SK-MEL-5 (cell line): ENCODE measurements at places on chromosomes 4 and X. TPM values are rescaled to one million over a fixed set of nuclear protein-coding genes. Genes with fewer than 3 reads are reported as not detected.

The HSD17B10 gene
- total RNA-seq, result 140 and 165 TPM in 2 replicates

The GABRQ gene
- total RNA-seq, result not detected in 2 replicates

The EDA2R gene
- total RNA-seq, result 17.1 and 19.5 TPM in 2 replicates

The RBMXL3 gene
- total RNA-seq, result not detected in 2 replicates

The ETNPPL gene
- 1.6 and 1.7 TPM in 2 replicates for total RNA-seq

The XAGE1A gene
- total RNA-seq, result 17.0 TPM in 1 of 2 replicates, not detected in the other

The SGMS2 gene
- 2.8 and 3.0 TPM in 2 replicates for total RNA-seq

The SPACA5B gene
- not detected in 2 replicates for total RNA-seq

The PCDH18 gene
- total RNA-seq, result 1.1 TPM in 2 replicates

The BST1 gene
- total RNA-seq, result 0.08 TPM in 1 of 2 replicates, not detected in the other

The RAB33A gene
- total RNA-seq, result 0.18 TPM in 1 of 2 replicates, not detected in the other

The ITM2A gene
- 48.8 and 51.7 TPM in 2 replicates for total RNA-seq

The TECRL gene
- total RNA-seq, result not detected in 2 replicates

The SOWAHB gene
- not detected in 2 replicates for total RNA-seq

The GLRA3 gene
- total RNA-seq, result not detected in 2 replicates

The TENM3 gene
- 38.1 and 47.7 TPM in 2 replicates for total RNA-seq

The ITIH6 gene
- total RNA-seq, result 0.05 TPM in 1 of 2 replicates, not detected in the other

The RHOXF2 gene
- total RNA-seq, result not detected in 2 replicates

The TGIF2LX gene
- total RNA-seq, result not detected in 2 replicates

The TBC1D9 gene
- total RNA-seq, result 9.6 and 9.7 TPM in 2 replicates

The CNGA1 gene
- 0.05 and 0.35 TPM in 2 replicates for total RNA-seq

The ZNF81 gene
- 7.1 and 8.5 TPM in 2 replicates for total RNA-seq

The MYOZ2 gene
- total RNA-seq, result 0.24 TPM in 1 of 2 replicates, not detected in the other
